Activated effector memory CD4-positive, alpha-beta T cell treated with Interleukin-2 at 50 U/mL for 16 hours (primary cell): ENCODE measurements at places on chromosomes 11 and 22.
A peak's percentile ranks its signal among the peaks of the same experiment; 100 is the strongest.

DNA sequence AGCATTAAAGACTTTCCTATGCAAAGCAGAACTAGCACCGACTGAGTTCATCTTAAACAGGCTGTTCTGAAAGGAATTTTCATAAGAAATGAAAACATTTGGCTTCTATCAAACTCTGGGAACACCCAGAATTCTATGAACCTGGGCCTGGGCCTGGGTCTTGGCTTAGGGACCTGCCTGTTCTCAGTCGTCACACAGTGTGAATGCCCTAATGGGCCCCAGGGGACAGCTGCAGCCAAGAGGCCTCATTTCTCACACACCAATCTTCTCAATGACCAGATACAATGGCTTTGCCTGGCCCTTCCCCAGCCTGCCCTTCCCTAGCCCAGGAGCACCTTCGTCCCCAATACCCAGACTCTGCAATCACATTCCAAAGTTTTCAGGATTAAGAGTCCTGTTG is 234.9 kb upstream of the ARHGAP20 start:
- no peak for DNase-seq

GRCh38 chr22:48035897-48036296 is 1273.4 kb downstream of the TBC1D22A start:
- no peak for DNase-seq

DNA sequence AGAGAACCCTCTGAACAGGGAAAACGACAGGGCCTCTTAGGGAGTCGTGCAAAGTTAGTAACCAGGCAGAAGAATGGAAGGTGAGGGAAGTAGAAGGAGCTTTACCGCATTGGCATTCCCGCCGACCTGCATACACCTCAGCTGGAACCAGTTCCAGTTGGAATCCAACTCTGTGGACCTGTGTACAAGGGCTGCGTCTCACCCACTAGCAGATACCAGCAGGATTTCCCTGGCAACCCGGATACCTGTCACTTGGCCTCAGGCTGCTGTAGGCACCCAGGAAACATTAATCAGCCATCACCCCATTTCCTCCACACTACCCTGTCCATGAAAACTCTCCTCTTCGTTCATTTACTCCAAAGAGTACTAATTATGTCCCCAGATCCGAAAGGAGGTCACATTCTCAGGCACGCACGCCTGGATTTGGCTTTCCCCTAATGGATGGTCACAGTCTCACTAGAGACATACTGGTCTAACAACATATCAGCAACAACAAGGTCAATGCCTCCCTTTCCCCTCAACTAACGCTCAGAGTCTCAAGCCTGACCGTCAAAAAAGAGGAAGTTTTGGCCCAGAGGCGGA is 842 bp downstream of the ARFGAP2 start:
- no peak for DNase-seq

DNA sequence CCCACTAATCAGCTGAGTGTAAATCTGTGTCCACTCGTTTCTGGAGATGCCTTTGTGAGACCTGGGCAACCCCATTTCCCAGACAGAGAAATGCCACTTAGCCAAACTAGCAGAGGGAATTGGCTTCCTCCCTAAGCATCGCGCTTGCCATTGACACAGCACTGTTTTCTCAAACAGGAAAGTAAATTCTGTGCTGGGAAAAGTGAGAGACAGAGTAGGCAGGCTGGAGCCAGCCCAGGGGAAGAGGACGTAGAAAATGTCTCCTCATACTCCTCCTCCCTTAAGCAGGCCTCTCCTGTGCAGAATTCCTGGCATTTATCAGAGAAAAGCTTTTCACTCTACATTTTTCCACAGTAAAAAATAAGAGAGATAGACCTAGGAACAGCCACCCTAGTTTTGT is 99.1 kb upstream of the AMOTL1 start:
- DNase-seq: no peak

GRCh38 chr11:12239396-12239795 is 129.0 kb downstream of the MICAL2 start:
- DNase-seq: no peak

DNA sequence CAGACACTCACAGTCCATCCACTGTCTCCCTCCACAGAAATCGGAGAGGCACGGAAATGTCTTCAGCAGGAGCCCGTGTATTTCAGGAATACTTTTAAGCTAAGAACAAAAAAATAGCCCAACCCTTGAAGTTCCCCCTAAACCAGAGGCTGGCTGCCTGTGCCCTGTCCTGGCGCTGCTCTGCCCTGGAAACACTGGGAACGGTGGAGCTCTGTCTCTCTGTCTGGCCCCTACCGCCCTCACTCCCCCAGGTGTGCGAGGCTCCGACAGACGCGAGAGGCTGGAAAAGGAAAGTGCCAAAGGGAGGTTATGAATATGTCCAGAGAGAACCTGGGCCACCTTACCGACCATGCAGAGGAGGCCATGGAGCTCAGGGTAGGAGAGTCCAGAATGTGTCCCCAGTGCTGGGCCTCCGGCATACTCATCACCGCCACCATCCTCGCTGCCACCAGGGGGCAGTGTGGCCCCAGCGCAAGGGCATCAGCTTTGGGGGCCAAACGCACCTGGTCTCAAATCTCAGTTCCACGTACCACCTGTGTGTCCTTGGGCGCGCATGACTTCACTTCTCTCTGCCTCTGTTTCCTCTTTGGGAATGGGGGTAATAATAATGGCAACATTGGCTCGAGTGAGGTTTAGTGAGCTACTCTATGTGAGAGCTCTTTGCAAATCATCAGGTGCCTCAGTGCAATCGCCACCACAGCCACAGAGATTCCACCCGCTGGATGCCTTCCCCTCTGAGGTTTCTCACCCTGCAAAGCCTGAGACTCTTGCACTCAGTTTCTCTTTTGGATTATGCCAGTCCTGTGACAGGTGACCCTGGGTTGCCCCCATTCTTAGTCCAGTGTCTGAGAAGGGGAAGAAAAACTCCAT is 10.4 kb upstream of the SLCO2B1 start:
- DNase-seq: peak; percentile 67
